ENCODE measurements at places on chromosomes 13 and 19.
A peak's percentile ranks its signal among the peaks of the same experiment; 100 is the strongest.

DNA sequence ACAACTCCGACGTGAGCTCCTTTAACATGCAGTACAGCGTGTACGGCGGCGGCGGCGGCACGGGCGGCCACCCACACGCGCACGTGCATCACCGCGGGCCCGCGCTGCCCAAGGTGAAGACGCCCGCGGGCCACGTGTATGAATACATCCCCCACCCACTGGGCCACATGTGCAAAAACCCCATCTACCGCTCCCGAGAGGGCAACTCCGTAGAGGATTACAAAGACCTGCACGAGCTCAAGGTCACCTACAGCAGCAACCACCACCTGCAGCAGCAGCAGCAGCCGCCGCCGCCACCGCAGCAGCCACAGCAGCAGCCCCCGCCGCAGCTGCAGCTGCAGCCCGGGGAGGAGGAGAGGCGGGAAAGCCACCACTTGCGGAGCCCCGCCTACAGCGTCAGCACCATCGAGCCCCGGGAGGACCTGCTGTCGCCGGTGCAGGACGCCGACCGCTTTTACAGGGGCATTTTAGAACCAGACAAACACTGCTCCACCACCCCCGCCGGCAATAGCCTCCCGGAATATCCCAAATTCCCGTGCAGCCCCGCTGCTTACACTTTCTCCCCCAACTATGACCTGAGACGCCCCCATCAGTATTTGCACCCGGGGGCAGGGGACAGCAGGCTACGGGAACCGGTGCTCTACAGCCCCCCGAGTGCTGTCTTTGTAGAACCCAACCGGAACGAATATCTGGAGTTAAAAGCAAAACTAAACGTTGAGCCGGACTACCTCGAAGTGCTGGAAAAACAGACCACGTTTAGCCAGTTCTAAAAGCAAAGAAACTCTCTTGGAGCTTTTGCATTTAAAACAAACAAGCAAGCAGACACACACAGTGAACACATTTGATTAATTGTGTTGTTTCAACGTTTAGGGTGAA is 6.6 kb downstream of the SLITRK5 start:
- no peak for DNase-seq

DNA sequence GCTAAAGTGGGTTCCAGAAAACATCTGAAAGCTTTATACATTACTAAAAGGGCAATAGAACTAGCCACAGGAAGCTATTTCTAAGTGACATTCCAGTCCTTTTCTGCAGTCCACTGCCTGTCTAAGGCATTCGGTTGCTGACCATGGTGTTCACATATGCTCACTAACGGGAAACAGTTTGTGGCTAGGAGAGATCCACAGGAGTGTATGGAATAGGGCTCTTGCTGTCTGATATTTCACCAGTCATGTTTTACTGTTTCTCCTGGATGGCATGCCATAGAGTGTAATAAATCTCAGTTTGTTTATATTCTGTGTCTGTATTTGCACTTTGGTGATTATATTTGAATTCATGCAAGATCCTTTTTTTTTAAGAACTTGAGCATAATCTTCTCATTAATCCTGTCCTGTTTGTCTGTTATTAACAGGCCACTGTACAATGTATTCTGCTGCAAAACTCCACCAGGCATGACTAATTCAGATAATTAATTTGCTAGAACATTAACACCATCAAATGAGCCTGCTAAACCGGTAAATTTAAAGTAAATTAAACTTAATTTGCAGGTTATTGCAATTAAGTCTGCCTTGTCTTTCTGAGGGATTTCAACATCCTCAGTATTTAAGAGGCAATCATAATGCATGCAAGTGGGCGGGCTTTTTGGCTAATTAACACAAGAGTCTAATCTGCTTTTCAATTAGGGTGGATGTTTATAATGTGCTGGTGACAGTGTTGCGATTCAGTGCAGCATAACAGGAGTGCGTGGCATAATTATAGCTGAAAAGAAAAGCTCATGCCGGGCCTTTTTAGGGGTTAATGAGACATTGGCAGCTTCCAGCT is 201.3 kb downstream of the POU4F1 start:
- no peak for DNase-seq

- DNase-seq, result no peak
These were observed 947 bp downstream of the ATP4B start for GRCh38 chr13:113656831-113657671.

- DNase-seq, result no peak
These were observed 20.7 kb downstream of the AKT2 start for GRCh38 chr19:40264314-40265054.

- peak; percentile 20 for DNase-seq
These were observed at the start of gene ZNF264 for GRCh38 chr19:57191141-57192076. TSS of gene ZNF264 (plus strand) at chr19:57191500. CDS start at chr19:57191914, 414 bp downstream.

- DNase-seq, result no peak
These were observed 476.3 kb upstream of the SLITRK1 start for GRCh38 chr13:84358601-84359000.

GRCh38 chr19:38247126-38247525 is 9.0 kb downstream of the PPP1R14A start:
- DNase-seq, result no peak

DNA sequence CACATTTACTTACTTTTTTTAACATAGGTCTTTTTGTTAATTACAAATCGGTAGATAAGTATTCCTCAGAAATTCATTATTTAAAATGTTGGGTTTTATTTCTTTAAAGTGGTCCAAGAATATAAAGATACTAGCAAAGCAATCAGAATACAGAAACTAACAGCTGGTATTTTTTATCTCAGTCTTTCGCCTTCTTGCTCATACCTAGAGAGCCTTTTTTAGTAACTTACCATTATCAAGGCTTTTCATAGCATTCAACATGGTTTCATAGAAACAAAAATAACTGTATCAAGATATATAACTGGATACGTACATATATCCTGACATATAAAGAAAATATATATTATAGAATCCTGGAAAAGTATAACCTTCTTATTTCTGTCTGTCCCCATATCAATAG is 227.8 kb upstream of the MIR17HG start:
- DNase-seq, result no peak

All from epithelial cell of prostate (primary cell).